ENCODE measurements at places on chromosomes 5 and 9.

DNA sequence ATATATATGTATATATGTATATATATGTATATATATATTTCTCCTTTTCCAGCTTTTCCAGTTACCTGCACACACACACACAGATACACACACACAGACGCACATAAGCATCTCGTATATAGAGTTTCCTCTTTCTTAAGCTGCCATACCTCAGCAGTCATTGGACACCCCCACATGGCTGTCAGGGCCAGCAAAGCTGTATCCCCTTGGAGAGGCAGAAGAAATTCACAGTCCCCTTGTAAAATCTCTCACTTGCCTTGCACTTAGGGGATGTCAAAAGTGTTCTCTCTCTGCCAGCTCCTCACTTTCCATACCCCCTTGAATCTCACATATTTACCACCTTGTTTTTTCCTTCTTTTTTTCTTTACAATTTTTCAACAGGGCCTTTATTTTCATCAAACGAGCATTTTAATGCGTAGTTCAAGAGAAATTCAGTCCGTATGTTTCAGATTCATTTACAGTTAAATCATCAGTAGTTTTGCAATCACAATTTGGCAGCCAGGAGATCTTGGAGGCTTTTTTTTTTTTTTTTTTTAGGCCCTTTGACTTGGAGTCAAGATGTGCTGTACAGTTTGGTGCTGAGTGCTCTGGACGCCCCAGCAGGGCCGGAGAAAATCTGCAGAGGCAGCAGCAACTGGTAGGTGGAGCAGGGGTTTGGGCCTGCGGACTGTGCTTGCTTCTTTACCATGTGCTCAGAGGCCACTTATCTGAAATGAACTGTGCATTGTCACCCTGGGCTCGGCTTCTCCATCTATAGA lies 244.9 kb upstream of the KLF4 start:
- no peak for DNase-seq

DNA sequence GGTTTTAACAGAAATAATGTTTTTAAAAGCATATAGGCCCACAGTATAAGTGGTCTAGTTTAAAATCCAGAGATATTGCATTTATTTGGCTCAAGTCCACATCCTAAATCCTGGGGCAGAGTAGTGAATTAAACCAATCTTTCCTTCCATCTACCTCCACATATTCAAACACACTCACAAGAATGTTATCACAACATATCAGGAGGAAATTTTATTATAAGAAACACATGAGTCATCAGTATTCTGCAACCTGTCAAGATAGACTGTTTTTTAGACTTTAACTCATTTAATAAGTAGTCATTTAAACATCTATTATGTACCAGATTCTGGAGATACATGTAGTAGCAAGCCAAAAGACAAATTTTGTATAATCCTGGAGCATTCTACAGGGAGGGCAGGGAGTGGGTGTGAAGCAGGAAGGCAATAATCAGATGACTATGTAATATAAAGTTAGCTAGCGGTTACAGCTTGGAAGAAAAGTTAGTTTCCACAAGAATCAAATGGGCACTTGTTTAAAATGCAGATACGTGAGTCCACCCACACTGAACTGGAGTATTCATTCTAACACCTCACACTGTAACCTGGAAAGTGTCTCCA lies 187.3 kb upstream of the PIK3R1 start:
- no peak for DNase-seq

GRCh38 chr9:86754581-86755560 lies 192.4 kb downstream of the GAS1 start:
- DNase-seq = no peak

GRCh38 chr5:135693371-135693955 lies 114.7 kb upstream of the CXCL14 start:
- DNase-seq = no peak

DNA sequence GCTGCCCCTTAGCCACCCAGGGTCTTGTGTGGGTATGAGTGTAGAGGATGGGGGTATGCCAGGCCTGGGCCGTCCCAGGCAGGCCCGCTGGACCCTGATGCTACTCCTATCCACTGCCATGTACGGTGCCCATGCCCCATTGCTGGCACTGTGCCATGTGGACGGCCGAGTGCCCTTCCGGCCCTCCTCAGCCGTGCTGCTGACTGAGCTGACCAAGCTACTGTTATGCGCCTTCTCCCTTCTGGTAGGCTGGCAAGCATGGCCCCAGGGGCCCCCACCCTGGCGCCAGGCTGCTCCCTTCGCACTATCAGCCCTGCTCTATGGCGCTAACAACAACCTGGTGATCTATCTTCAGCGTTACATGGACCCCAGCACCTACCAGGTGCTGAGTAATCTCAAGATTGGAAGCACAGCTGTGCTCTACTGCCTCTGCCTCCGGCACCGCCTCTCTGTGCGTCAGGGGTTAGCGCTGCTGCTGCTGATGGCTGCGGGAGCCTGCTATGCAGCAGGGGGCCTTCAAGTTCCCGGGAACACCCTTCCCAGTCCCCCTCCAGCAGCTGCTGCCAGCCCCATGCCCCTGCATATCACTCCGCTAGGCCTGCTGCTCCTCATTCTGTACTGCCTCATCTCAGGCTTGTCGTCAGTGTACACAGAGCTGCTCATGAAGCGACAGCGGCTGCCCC lies 2.6 kb downstream of the SLC35A4 start:
- DNase-seq = no peak

DNA sequence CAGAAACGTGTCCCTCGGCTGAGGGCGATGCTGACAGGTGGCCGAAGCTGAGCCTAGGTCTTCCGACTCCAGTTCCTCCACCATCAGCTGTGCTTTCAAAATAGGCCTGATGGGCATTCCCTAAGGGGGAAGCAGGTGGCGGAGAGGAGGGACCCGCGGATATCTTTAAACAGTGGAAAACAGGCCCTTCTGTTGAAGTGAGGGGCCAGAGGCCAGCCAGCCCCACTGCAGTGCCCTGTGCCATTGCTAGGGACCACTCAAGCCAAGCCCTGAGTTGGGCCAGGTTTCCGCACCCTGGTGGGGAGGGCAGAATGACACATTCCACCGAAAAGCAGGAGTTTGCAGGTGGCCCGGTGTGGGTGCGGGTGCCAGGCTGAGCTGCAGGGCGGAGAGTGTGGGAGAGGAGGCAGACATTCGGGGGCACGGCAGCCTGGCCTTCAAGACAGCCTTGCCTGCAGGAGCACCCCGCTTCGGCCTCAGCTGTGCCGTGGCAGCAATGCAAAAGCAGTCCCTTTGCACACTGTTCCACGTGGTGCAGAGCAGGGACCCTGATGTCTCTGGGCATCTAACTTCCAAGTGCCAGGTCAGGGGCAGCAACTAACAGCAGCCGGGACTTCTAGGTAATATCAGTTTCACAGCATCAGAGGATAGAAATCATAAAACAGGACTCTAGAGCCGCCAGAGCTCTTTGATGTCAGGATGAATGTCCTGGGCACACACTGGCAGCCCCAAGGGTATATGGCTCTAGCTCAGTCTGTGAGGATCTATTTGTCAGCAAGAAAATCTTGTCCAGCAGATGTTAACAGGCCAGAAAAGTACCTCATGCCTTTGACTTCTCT lies 17.2 kb downstream of the HNRNPH1 start:
- no peak for DNase-seq

- no peak for DNase-seq
These were observed 40.6 kb downstream of the IRX2 start for GRCh38 chr5:2710910-2711309.

- no peak for DNase-seq
These were observed 681.8 kb downstream of the SEMA5A start for GRCh38 chr5:8864053-8864452.

- DNase-seq = no peak
These were observed 31.4 kb upstream of the MSX2 start for GRCh38 chr5:174692982-174693422.

DNA sequence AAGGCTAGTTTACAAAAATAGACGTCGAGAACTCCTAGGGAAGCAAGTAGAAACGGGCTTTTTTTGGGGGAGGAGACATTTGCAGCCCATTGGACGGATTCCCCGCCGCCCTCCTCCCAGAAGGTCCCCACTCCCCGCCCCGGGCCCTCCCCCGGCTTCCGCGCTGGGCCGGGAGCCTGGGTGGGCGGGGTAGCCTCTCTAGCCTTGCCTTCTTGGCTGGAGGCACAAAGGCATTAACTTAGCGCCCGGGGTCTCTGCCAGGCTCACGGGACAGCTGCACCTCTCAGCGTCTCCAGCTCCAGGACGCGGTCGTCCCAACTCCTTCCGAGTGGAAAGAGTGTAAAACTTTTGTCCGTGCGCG lies at the start of gene DMRTA1:
Gene DMRTA1, plus strand, starts transcription at position 236 of the 361 bp plus-strand sequence. CDS start 242 bp downstream, outside the sequence.
- no peak for DNase-seq

GRCh38 chr5:112203229-112203628 lies 215.8 kb downstream of the EPB41L4A start:
- DNase-seq = no peak

- DNase-seq = no peak
These were observed 17.1 kb downstream of the TMEM8B start for GRCh38 chr9:35845824-35846771.

DNA sequence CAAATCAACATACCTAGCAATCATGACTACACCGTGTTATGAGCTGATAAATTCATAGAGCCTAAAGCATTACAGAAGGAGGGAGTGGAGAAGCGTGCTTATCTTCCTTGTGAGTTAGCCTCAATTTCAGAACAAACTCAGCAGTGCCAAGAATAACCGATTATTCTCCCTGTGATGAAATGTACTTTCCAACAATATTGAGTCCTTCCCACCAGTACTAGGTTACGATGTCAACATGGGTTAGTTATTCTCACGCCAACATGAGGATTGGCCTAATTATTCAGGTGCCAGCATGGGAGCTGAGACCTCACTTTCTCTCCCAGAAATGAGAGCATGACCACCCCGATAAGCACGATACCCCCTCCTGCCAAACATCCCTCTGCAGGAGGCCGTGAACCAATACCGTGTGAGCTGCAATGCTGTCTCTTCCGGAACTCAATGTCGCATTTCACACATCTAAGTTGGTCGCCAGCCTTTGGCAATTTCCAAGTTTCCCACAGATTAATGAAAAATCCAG lies 193.7 kb downstream of the ENC1 start:
- no peak for DNase-seq

GRCh38 chr9:25913806-25914205 lies 235.6 kb upstream of the TUSC1 start:
- no peak for DNase-seq

DNA sequence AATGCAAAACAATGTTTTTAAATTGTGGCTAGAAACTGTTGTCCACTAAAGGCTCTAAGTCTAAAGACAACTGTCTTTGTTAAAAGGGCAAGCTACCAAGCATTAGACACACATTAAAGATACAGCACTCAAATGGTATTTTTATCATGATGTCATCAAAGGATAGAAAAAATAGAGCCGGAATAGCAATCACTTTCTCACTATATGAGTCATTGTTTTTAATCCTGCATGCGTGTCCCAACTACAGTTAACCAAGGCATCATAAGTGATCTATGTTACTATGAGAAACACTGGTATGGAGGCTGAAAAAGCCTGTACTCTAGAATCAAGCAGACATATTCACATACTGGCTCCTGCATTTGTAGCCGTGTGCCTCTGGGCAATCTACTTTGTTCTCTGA lies 1.9 kb upstream of the PJA2 start:
- DNase-seq = no peak

DNA sequence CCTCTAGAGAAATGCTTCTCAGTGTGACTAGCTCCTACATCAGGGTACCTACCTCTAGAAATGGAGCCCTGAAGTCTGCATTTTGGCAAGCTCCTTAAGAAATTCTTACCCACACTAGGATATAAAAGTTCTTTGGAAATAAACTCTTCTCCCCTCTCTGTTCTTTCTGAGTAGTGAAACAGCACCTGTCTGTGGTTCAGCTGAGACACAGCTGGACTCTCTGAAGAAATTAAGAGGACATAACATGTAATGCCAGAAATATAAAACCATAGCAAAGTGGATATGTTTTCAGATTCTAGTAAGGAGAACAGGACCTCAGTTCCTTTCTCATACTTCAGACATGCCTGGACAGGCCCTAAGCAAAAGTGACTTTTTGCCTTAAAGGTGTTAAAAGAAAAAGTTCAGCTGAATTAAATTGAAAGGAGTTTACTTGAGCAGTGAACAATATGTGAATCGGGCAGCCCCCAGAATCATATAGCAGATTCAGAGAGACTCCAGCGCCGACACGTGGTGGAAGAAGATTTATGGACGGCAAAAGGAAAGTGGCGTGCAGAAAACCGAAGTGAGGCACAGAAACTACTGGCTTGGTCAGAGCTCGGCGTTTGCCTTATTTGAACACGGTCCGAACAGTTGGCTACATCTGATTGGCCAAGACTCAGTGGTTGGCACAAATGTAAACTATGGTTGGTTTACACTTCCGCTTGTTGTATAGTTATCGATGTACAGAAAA lies 64.5 kb downstream of the PRKACG start:
- DNase-seq = no peak

Data from SIG-M5 (cell line).